ENCODE measurements at places on chromosomes 11 and 22.

DNA sequence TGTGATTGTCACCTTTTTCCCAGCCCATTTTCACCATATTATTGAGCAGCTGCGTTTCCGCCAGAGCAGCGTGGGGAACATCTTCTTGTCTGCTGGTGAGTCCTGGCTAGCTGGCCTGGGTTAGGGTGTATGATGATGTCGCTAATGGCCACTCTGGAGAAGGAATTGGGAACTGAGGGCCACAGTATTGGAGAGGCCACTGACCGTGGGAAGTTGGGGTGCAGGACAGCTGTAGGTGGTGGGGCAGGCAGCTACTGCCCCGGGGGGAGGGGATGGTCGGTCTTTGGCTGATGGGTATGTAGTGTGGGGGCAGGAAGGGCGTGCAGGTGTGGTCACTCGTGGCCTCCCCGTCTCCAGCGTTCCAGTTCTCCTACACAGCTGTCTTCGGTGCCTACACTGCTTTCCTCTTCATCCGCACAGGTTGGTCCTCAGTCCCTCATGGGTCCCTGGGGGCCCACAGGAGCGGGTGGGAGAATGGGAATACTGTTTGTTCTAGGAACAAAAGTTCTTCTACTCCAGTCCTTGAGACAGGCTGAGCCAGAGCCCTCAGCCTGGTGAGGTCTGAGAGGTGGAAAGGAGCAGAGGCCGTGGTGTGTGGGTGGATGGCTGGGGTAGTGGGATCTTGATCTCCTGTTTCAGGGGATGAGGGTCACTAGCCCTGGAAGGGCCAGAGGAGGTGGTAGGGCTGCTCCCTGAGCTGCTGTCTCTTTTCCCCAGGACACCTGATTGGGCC, 2.1 kb downstream of the RCE1 start:
- DNase-seq = no peak

DNA sequence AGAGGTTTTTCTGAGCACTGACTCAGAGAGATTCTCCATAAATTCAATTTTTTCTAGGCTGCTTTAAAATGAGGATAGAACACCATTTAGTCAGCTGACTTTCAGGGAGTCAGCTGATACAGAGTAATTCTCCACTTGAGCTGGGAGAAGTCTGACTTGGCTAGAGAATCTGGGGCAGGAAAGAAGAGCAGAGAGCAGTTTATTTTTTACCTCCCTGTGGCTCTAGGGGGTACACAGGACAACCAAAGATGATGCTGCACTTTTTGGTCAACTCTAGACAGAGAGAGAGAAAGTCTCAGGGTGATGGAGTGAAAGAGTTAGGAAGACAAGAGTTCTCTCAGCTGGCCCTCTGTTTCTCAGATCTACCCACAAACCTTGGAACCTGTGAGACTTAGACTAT, 67.3 kb upstream of the EED start:
- no peak for DNase-seq

GRCh38 chr11:9855579-9856287, 191.9 kb downstream of the SWAP70 start:
- no peak for DNase-seq

DNA sequence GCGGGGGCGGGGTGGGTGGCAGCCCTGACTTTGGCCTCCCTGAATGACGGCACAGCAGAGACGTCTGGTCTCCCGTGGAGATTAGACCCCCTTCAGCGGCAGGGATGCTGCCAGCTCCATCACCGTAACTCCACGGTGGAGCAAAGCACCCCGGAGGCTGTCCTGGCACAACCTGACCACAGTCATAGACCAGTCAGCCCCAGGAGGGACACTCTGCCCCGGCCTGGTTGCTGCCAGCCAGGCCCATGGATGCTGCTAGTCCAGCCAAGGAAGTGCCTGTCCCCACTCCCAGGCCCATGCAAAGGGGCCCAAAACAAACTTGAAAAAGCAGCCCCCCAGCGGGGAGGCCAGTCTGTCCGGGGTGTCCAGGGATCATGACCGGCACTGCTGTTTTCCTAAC, 11.5 kb upstream of the ANO1 start:
- no peak for DNase-seq

DNA sequence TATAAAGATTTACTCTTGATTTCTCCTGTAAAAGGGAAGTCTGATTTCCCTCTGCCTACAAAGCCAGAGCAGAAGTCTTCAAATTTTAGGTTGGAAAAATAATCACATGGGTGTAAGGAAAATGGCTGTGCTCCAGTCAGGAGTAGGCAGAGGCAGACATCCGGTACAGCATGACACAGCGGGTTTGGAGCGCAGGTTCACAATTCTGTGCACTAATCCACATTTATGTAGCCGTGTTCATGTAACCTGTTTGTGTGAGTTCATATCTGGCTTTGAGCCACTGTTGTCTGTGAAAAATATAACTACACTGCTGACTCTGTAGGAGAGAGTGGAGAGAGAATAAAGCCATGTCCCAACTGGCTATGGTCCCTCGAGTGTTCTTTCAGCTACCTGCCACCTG, 248.0 kb downstream of the CASP12 start:
- no peak for DNase-seq

DNA sequence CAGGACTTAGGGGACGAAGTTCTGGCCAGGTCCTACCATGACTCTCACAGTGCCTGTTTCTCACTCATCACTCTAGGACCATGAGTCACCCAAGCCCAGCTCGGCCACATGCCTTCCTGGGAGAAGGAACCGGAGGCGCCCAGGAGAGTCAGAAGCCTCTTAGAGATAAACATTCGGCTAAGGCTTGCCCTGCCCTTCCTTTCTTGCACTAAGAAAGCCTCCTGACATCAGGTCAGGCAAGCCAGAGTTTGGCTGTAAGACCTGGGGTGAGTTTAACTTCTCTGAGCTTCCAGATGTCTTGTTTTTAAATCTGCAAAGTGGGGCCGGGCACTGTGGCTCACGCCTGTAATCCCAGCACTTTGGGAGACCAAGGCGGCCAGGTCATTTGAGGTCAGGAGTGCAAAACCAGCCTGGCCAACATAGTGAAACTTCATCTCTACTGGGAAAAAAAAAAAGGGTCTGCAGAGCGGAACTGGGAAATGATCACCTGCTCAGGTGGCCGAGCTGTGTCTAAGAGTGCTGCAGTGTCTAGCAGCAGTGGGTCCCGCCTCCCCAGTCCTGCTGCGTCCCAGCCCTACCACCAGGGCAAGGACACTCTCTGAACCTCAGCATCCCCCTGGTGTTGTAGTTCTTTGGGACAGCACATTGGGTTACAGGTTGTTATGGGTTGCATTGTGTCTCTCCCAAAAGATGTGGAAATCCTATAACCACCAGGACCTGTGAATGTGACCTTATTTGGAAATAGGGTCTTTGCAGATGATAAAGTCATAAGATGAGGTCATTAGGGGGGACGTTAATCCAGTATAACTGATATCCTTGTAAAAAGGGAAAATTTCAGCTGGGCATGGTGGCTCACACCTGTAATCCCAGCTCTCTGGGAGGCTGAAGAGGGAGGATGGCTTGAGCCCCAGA, 1.8 kb upstream of the CARS1 start:
- peak; percentile 50 for DNase-seq

- no peak for DNase-seq
These were observed 70.9 kb downstream of the ZBTB44 start for GRCh38 chr11:130243816-130244215.

- DNase-seq = no peak
These were observed 440.5 kb downstream of the TBC1D22A start for GRCh38 chr22:47202819-47203553.

DNA sequence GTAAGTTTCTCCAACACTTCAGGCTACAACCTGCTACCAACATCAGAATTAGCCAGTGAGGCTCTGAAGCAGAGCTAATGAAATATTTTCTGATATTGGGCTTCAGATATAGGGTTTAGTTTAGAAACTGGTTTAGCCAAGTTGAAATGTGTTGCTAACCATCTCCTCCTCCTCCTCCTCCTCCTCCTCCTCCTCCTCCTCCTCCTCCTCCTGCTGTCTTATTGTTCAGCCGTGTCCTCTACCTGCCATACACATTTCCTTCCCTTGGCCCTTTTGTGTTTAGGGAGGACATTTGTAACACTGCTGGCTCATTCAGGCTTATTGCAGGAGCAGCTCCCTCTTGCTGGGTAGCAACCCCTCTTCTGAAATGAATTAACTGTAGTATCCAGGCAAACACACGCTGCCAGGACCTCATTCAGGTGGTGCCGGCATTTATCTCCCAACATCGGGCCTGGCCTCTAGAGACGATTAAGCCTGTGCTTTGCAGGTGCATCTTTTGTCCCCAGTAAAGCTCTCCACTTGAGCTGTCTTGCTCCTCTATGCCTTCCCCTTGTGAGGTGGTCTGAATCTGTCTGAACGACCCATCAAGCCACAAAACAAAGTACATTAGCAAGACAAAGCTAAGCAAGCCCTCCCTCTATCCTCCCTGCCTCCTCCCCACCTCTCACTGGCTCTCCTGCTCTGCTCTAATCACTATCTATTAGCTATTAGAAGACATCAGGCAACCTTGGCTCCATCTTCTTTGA, 82.9 kb downstream of the KCNJ1 start:
- DNase-seq = no peak

DNA sequence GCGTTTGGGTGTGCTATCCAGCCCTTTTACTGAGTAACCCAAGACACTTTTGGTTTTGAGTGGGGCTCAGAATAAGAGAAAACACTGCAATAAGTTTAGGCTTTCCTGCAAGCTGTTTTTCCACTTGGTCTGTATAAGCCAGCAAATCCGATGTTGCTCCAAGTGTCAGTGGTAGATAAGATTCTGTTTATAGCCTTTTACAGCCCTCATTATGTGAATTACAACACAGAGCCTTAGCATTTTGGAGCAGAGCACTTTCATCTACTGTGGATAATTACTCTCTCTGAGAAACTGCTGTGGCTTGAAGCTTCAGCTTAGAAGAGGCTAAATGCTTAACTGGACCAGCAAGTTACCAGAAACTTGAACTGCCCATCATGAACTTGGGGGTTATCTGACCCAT, 601.1 kb downstream of the JRKL start:
- no peak for DNase-seq
